Pancreas (tissue), 10 donors: ENCODE measurements at places on chromosomes 5 and 9. TPM values are rescaled to one million over a fixed set of nuclear protein-coding genes. Genes with fewer than 3 reads are reported as not detected.

DNA sequence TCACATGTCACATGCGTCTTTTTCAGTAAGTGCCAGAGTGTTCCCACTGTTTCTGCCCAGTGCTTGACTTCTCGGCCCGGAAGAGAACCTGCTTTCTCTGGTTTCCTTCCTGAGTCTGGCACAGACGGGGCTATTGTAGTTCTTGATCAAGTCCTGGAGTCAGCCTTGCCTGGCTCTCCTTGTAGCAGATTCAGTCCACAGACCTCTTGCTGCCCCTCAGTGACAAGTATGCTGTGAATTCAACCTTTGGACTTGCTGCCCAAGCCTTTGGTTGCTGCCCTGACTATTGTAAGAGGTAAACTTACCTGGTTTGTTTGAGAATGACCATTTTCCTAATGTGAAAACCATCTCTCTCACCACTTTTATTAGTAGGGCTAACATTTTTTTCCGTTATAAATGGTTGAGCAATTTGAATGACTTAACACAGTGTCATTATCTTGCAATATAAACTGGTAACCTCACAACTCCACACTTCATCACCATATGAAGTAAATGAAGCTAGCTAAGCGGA is 24.7 kb downstream of the ZBTB34 start:
- H3K4me3 ChIP-seq: no peak overlapping the region
- H3K27ac ChIP-seq: no peak overlapping the region
- no peaks in the 10 kb centered on the region for H3K27me3 ChIP-seq

- H3K4me3 ChIP-seq: peak overlapping the region; percentile 56
- no peaks in the 10 kb centered on the region for H3K4me1 ChIP-seq
- peak overlapping the region; percentile 40 for H3K27ac ChIP-seq
- no peaks in the 10 kb centered on the region for H3K36me3 ChIP-seq
- H3K27me3 ChIP-seq: no peaks in the 10 kb centered on the region
These were observed 789 bp downstream of the SEMA6A start for GRCh38 chr5:116573702-116574366.

DNA sequence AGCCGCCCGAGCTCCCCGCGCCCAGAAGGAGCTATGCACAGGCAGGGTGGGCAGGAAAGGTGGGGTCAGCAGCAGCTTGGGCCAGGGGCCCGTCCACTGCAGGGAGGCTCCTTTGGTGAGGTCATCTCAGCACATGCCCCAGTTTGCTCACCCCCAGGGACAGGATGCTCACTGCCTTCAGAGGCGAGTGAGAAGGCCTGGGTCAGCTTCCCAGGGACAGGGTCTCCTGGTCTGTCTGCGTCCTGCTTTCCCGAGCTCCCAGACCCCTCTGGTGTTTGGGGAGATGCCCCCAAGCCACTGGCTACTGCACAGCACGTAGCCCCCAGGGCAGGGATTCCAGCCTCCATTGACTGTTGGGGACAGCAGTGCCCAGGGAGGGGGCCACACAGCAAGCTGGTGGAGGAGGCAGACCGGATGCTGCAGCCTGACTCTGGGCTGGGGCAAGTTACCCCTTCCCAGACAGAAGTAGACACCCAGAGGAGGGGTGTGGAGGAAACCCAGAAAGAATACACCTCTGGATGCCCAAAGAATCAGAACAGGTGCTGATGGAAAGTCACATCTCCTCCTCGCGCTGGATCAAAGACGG is 581 bp upstream of the SARDH start:
- H3K27me3 ChIP-seq: no peaks in the 10 kb centered on the region
- no peak for DNase-seq
- no peaks in the 10 kb centered on the region for H3K4me1 ChIP-seq

- no peaks in the 10 kb centered on the region for H3K27me3 ChIP-seq
- no peak for DNase-seq
- H3K36me3 ChIP-seq: peaks cover 28% of the 10 kb centered on the region
These were observed 15.4 kb upstream of the CEL start for GRCh38 chr9:133046196-133046899.

UBE2QL1 gene
- 0.31 TPM for total RNA-seq

SLC25A2 gene
- 0.69 TPM for total RNA-seq

INSL4 gene
- not detected for total RNA-seq

STING1 gene
- total RNA-seq: 3.1 TPM

GRCh38 chr9:3415906-3416305 is 109.9 kb downstream of the RFX3 start:
- H3K27ac ChIP-seq: no peak overlapping the region
- H3K4me3 ChIP-seq: no peak overlapping the region
- no peaks in the 10 kb centered on the region for H3K36me3 ChIP-seq

ENTPD2 gene
- 3.3 TPM for total RNA-seq

DNA sequence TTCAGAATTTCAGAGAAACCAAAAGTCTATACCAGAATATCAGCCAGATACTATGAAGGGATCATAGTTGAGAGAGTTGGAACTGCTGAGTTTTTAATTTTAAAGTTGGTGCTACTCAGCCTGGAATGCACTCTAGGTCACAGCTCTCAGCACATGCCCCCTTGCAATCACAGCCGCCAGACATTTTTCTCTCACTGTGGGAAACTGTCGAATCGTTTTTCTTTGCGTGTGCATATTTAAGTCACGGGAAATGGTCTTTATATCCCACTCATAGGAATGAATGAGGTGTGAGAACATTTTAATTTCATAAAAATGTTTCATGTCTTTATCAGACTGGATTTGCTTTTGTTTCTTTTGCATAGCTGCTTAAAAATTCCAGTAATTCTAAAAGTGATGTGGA is 12.2 kb upstream of the SPDL1 start:
- H3K36me3 ChIP-seq: no peaks in the 10 kb centered on the region
- no peak overlapping the region for H3K4me3 ChIP-seq
- H3K4me1 ChIP-seq: peaks cover 4% of the 10 kb centered on the region
- H3K27ac ChIP-seq: no peak overlapping the region
- H3K27me3 ChIP-seq: no peaks in the 10 kb centered on the region

- H3K36me3 ChIP-seq: no peaks in the 10 kb centered on the region
- H3K4me3 ChIP-seq: no peak overlapping the region
- no peaks in the 10 kb centered on the region for H3K4me1 ChIP-seq
- no peak for DNase-seq
- no peak overlapping the region for H3K27ac ChIP-seq
- no peaks in the 10 kb centered on the region for H3K27me3 ChIP-seq
These were observed 28.9 kb downstream of the SHC3 start for GRCh38 chr9:89149726-89150125.

DNA sequence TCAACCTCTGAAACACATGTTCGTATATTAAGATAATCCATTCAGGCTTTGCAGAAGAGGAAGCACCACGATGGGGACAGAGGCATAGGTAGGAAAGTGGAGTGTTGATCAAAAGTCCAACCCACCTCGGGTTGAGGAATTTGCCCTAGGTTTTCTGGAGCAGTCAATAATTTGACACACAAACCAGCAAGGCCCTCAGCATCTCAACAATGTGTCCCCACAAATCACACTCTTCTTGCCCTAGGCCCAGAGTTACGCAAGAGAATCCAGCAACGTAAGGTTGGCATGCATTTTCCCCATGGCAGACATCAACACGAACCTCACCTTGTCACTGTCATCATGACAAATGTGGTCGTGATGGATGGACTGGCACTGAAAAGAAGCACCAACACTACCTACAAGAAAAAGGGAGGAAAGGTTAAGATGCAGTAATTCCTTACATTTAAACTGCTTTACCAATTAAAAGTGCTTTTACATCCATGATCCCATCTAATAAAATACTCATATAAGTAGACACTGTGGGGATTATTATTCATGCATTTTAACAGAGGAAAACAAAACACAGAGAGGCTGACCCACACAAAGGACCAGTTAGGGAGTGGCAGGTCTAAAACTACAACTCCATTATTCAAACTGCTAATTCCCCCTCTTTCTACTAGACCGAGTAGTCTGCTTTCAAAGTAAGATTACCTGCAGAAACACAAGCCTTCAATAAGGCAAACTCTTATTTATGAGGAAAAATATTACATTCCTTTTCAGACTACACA is 24.4 kb upstream of the RNF38 start:
- H3K4me1 ChIP-seq: peaks cover 8% of the 10 kb centered on the region
- no peaks in the 10 kb centered on the region for H3K27me3 ChIP-seq
- no peak overlapping the region for H3K27ac ChIP-seq
- no peaks in the 10 kb centered on the region for H3K36me3 ChIP-seq

DNA sequence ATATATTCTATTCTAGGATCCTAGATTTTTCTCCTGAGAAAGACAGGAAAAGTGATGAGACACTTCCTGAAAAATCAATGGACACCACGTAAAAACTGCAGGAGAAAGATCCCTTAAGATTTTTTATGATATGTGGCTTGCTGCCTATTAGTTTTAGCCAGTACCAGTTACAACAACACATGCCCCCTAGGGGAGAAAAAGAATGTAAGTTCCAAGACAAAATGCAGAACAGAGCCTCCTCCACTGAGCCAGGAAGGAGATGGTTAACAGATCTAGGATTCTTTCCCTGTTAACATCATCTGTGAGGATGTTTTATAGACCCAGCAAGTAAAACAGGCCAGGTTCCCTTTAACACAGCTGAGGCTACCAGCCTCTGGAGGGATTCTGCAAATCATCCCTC is 574.7 kb downstream of the TLE4 start:
- no peak overlapping the region for H3K27ac ChIP-seq
- no peaks in the 10 kb centered on the region for H3K36me3 ChIP-seq
- DNase-seq: no peak
- no peaks in the 10 kb centered on the region for H3K4me1 ChIP-seq

- DNase-seq: no peak
- no peaks in the 10 kb centered on the region for H3K4me1 ChIP-seq
- no peaks in the 10 kb centered on the region for H3K36me3 ChIP-seq
These were observed 132.2 kb downstream of the FBXO4 start for GRCh38 chr5:42057254-42057690.

COQ4 gene
- total RNA-seq: 37.7 TPM

F12 gene
- 1.5 TPM for total RNA-seq

DNA sequence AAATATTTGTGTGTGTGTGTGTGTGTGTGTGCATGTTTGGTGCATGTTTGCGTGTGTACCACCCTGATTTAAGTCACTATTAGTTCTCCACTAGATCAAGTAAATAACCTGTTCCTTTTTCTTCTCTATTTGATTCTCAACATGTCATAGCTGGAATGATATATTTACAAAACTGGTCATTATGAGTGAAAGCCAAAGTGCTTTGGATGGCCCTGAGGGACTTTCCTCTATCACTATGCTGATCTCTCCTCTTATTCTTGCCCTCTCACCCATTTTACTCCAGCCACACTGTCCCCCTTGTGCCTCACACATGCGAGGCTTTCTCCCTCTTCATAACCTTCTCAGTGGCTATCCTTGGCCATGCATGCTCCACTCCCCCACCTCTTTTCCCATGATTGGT is 144.6 kb upstream of the NMUR2 start:
- no peak overlapping the region for H3K27ac ChIP-seq
- no peak for DNase-seq
- no peaks in the 10 kb centered on the region for H3K4me1 ChIP-seq

DNA sequence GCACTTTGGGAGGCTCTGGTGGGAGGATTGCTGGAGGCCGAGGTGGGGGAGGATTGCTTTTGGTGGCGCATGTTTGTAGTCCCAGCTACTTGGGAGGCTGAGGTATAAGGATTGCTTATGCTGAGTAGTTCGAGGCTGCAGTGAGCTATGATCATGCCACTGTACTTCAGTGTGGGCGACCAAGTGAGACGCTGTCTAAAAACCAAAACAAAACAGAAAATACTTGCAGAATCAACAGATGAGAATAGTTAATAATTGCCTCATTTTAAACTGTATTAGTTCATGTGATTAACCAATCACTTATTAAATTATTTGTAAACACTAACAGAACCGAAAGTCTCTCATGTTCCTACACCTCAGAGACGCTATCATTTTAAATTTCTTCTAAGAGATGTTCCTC is 118.1 kb downstream of the CCDC171 start:
- no peaks in the 10 kb centered on the region for H3K4me1 ChIP-seq
- no peak overlapping the region for H3K4me3 ChIP-seq

DNA sequence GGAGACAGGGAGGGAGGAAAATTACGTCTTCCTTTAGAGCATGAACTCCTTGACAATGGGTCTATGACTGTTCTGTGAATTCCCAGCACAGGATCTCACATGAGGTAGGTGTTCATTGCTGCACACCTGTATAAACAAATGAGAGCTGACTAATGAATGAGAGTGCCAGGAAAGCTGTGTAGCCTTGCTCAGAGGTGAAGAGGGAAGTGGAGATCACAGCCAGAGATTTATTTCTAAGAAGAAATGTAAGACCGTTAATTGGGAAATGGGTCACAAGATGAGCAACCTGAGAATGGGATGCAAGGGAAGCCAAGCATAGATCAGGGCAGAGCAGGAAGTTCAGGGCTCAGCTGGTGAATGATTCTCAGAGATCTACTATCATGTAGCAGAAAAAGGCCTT is 295.1 kb downstream of the CDK5RAP2 start:
- no peaks in the 10 kb centered on the region for H3K36me3 ChIP-seq
- H3K27ac ChIP-seq: no peak overlapping the region
- H3K4me3 ChIP-seq: no peak overlapping the region
- no peak for DNase-seq
- H3K27me3 ChIP-seq: no peaks in the 10 kb centered on the region

TLX3 gene
- not detected for total RNA-seq

DNA sequence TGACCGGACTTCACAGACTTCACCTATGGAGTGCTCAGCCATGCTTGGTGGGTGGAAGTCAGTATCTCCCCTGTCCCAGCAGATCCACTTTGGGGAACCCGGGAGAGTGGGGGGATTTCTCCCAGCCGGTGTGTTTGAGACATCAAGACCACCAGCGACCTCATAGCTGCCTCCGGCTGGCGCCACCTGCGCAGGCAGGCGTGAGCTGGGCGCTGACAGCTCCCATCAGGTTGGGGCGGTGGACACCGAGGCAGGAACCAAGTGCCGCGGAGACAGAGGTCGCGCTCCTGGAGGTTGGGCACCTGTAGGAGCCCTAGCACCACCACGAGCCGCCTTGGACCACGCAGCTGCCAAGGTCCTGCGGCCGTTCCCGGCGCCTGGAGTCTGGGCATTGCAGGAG is 124.0 kb upstream of the LARP1 start:
- H3K4me3 ChIP-seq: no peak overlapping the region
- no peak overlapping the region for H3K27ac ChIP-seq
- no peaks in the 10 kb centered on the region for H3K27me3 ChIP-seq
- H3K36me3 ChIP-seq: no peaks in the 10 kb centered on the region
- H3K4me1 ChIP-seq: no peaks in the 10 kb centered on the region

- H3K4me1 ChIP-seq: no peaks in the 10 kb centered on the region
- H3K4me3 ChIP-seq: no peak overlapping the region
- DNase-seq: no peak
- H3K27me3 ChIP-seq: no peaks in the 10 kb centered on the region
- H3K27ac ChIP-seq: no peak overlapping the region
These were observed 65.3 kb downstream of the ICE1 start for GRCh38 chr5:5487585-5488360.

SPINK5 gene
- 0.19 TPM for total RNA-seq

FOXD4L5 gene
- 0.12 TPM for total RNA-seq

DNA sequence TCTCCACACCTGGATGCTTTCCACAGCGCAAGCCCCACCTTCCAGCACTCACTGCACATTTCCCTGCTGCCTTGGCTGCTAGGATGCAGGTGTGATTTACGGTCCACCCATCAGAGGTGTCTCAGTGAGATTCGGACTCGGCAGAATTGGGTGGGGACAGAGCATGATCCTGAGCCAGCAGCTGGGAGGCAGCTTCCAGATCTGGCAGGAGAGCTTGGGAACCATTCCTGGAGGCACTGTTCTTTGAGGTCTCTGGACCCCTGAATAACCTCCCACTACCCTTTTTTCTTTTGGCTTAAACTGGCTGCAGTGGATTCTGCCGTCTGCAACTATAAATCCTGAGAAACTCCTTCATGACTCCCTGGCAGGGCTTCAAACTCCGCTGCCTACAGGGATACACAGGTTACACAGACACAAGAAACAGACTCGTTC is 99.6 kb upstream of the PHYKPL start:
- no peaks in the 10 kb centered on the region for H3K27me3 ChIP-seq
- no peak for DNase-seq
- H3K4me3 ChIP-seq: no peak overlapping the region
- no peaks in the 10 kb centered on the region for H3K36me3 ChIP-seq
- H3K27ac ChIP-seq: no peak overlapping the region
- H3K4me1 ChIP-seq: no peaks in the 10 kb centered on the region

SMIM33 gene
- total RNA-seq: not detected
